ENCODE measurements at places on chromosomes 6 and 20. TPM values are rescaled to one million over a fixed set of nuclear protein-coding genes. Genes with fewer than 3 reads are reported as not detected.

RHAG gene
- not detected for total RNA-seq

RBM24 gene
- 60.7 TPM for total RNA-seq

DCDC2 gene
- not detected for total RNA-seq

C4B gene
- total RNA-seq, result 3.5 TPM

EPPIN gene
- not detected for total RNA-seq

LST1 gene
- not detected for total RNA-seq

PKHD1 gene
- 0.11 TPM for total RNA-seq

SOBP gene
- under 0.01 TPM for total RNA-seq

PLCB1 gene
- total RNA-seq, result 0.06 TPM

PAX1 gene
- total RNA-seq, result not detected

NOX3 gene
- not detected for total RNA-seq

PTK6 gene
- 0.45 TPM for total RNA-seq

KHDC1 gene
- total RNA-seq, result 3.1 TPM

LGSN gene
- total RNA-seq, result 0.11 TPM

TGM3 gene
- total RNA-seq, result not detected

OR12D3 gene
- total RNA-seq, result not detected

APOBEC2 gene
- total RNA-seq, result not detected

LRFN2 gene
- total RNA-seq, result not detected

UNC5CL gene
- under 0.01 TPM for total RNA-seq

MYMX gene
- 38.0 TPM for total RNA-seq

AK9 gene
- total RNA-seq, result 1.2 TPM

NKAPL gene
- total RNA-seq, result not detected

C20orf144 gene
- total RNA-seq, result 0.06 TPM

MYBL2 gene
- 22.2 TPM for total RNA-seq

MRAP2 gene
- total RNA-seq, result 0.51 TPM

PHACTR1 gene
- total RNA-seq, result 11.0 TPM

THEMIS gene
- 0.26 TPM for total RNA-seq

POM121L2 gene
- total RNA-seq, result not detected

TPX2 gene
- total RNA-seq, result 191 TPM

PBOV1 gene
- total RNA-seq, result not detected

BCAS1 gene
- not detected for total RNA-seq

PRPF6 gene
- 60.4 TPM for total RNA-seq

OR2B6 gene
- total RNA-seq, result not detected

ADGRF5 gene
- total RNA-seq, result not detected

CALHM5 gene
- 5.1 TPM for total RNA-seq

RAET1G gene
- 1.2 TPM for total RNA-seq

NCOA6 gene
- 5.5 TPM for total RNA-seq

All from LHCN-M2 (cell line).